Skin of body (tissue), 3 donors: ENCODE measurements at places on chromosomes 2 and 18. TPM values are rescaled to one million over a fixed set of nuclear protein-coding genes. Genes with fewer than 3 reads are reported as not detected.

DNA sequence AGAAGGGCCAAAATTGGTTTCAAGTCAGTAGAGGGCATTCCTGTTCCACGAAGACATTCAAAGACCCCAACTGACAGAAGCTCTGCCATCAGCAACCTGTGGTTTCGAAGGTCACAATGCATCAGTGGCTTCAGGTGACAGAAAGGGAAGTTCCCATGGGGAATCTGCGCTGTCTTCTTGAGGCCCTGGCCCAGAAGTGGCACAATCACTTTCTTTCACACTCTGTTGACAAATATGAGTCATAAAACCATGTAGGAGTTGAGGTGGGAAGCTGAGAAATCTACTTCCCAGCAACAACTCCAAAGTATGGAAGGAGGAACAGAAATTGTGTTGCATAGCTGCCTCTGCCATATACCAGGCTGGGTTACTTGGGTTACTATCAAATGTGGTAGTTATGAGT, 621.1 kb upstream of the FANCL start:
- no peak for DNase-seq

MYL12B gene
- 197 TPM for total RNA-seq

DNA sequence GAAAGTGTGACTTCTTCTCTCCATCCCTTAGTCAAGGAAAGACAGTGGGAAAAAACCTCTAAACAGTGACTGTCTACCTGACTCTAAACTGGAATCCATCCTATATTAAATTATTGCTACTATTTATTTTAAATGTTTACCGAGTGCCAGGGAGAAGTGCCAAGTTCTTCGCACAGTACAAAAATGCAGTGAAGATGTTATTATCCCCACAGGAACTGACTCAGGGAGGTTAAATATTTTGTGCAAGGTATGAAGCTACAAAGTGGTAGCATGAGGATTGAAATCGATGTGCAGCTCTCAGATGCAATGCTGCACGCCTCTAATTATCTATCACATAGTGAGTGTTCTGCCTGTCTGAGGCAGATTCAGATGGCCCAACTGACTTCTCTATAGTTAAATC, 91.1 kb downstream of the MEP1B start:
- no peak for DNase-seq

GRCh38 chr2:157327200-157327599, 1.6 kb upstream of the ERMN start:
- DNase-seq: no peak

DNA sequence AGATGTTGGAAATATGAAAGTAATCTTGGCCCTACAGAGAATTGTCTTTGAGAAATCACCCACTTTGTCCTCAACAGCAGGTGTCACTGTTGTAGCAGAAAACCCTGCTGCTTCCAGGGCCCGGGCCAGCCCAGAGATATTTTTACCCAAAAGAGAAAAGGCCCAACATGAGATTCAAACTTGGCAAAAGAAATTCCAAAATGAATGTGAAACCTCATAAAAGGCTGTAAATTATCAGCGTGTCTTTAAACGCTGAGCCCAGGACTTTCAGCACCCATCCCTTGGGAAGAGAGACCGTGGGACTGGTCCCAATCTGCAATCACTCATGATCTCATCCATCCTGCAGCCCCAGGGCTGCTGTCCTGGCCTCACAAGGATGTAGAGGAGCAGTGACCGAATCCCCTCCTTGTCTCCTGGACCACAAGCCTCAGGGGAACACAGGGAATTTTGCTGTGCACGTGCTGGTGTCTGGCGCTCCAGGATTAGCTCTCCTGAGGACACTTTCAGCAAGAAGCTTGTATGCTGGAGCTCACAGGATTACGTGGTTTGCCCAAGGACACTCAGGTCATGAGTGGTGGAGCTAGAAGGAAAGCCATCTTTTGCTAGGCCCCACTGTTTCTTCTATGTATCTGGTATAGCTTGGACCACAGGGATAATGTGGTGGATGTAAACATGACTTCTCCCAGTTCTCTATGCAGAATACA, 202.1 kb downstream of the RNF144A start:
- DNase-seq: peak; percentile 90

- no peak for DNase-seq
Observed at GRCh38 chr2:54396107-54396506, 60.0 kb upstream of the SPTBN1 start.

PAIP2B gene
- 14.3 TPM for total RNA-seq

GRCh38 chr2:178429336-178429735, 21.6 kb downstream of the PRKRA start:
- no peak for DNase-seq

DNA sequence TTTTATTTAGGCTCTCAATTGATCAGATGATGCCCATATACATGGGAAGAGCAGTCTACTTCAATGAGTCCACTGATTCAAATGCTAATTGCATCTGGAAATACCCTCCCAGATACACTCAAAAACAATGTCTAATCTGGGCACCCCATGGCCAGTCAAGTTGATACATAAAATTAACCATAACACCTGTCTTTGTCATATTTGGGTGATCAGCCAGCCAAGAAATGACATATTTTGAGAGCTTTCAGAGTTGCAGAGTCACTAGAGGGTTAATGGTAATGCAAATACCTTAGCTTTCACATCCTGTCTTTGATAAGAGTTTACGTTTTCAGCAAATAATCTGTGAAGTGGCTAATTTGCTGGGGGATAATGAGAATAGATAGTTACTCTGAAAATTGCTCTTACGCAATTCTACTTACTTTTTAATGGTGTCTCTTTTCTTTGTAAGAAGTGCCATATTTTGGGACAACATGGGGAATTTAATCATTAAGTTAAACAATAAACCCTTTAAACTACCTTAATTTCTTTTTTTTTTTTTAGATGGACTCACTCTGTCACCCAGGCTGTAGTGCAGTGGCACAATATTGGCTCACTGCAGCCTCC, 49.1 kb downstream of the CCDC195 start:
- DNase-seq: no peak

DNA sequence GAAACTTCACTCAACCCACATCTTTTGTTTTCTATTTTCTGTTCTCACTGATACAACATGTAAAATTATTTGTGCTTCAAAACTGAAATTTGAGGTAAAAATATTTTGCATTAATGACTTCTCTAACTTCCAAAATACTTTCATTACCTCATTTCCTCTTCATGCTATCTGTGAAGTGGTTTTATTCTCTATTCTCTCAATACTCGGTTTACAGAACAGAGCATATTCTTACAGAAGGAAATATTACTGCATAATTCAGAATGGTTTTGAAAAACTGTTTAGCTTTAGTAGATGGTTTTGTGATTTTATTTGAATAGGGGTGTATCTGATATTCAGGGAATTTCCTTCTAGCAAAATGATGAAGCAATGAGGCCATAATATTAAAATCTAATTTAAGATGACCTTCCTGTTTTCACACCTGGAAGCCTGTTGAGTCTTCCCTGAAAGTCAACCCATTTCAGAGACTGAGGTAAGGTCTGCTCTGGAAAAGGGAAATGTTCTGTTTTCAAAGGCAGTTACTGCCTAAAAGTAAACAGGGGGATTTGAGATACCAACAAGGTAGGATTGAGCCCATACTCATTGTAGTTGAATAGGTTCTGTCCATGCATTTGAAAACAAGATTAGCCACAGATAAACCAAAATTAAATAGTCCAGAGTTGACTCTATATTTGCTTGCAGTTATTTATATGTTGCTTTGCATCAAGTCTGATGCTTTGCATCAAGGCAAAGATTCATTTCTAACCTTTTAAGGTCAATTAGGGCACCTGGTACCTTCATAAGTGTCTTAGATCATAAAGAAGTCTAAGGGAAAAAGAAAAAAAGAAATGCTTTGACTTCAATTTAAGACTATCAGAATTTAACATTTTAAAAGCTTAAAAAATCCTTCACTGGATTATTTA, 50.8 kb upstream of the PEX13 start:
- no peak for DNase-seq

DNA sequence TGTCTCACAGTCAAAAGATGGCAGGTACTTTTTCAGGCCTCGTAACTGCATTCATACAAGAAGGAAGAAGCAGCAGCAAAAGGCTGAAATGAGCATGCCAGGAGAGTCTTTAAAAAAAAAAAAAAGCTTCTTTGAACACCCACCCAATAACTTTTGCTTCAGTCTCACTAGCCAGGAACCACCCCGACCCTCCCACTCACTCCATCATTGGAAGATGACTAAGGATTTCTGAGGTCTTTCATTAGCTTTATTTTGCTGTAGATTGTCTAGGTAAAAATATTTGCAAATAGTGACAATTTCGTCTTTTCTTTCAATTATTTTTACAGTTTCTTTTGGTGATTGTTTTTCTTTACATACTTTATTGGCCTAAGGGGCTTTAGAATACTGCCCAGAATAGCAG, 37.9 kb downstream of the RBBP8 start:
- DNase-seq: no peak

GRCh38 chr2:222504191-222504590, 79.8 kb downstream of the SGPP2 start:
- no peak for DNase-seq

ZNF521 gene
- 35.3 TPM for total RNA-seq

GRCh38 chr2:114316532-114317300, 125.7 kb upstream of the DPP10 start:
- DNase-seq: no peak

DNA sequence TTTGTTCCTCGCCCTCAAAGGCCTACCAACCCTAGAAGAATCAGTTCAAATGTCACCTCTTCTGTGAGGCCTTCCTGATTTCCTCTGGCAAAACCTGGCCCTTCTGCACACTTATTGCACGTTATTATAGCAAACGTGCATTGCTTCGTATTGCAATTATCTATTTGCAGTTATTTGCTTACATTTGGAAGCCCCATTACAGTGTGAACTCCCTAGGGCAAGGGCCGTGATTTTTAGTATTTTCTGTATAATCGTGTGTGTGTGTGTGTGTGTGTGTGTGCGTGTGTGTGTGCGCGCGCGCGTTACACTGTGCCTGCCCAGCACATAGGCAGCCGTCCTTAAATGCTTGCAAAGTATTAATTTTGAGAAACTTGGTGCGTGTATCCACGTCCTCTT, 460 bp upstream of the SEMA4F start:
- no peak for DNase-seq
